ENCODE measurements at places on chromosomes 12 and 14.

- DNase-seq: no peak
Measured at GRCh38 chr12:48072266-48072665, 33.6 kb downstream of the SENP1 start.

- no peak for DNase-seq
Measured at GRCh38 chr12:79046021-79046420, 181.4 kb downstream of the SYT1 start.

DNA sequence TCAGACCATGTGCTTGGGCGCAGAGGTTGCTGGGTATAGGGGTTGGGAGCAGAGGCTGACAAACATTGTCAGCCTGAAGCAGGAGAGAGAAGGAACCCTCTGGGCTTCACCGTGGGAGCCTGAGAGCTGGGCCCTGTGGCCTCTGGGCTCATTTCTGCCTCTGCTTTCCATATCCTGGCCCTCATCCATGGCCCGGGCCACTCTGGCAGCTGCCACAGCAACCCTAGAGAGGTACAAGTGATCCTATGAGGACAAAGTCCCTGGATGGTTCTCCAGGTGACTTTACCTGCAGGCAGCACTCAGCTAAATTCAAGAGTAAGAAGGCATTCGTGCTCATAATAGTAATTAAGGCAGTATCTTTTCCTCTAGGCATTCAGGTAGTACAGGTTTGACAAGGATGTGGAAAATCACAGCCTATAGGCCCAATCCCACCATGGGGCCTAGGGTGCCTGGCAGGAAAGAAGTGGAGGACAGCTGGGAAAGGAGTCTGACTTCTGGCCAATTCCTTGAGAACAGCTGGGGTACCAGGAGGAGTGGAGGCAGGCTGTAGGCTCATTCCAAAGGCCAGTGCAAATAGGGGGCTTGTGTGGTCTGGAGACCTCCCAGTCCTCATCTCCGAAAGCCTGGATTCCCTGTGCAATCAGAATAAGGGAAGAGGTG is 3.6 kb upstream of the TTC7B start:
- DNase-seq: no peak

GRCh38 chr12:111314953-111315539 is 53.8 kb downstream of the PHETA1 start:
- no peak for DNase-seq

GRCh38 chr14:37650356-37651037 is 55.1 kb downstream of the TTC6 start:
- no peak for DNase-seq
